EH (cell line): ENCODE measurements at places on chromosomes 13 and 19.

DNA sequence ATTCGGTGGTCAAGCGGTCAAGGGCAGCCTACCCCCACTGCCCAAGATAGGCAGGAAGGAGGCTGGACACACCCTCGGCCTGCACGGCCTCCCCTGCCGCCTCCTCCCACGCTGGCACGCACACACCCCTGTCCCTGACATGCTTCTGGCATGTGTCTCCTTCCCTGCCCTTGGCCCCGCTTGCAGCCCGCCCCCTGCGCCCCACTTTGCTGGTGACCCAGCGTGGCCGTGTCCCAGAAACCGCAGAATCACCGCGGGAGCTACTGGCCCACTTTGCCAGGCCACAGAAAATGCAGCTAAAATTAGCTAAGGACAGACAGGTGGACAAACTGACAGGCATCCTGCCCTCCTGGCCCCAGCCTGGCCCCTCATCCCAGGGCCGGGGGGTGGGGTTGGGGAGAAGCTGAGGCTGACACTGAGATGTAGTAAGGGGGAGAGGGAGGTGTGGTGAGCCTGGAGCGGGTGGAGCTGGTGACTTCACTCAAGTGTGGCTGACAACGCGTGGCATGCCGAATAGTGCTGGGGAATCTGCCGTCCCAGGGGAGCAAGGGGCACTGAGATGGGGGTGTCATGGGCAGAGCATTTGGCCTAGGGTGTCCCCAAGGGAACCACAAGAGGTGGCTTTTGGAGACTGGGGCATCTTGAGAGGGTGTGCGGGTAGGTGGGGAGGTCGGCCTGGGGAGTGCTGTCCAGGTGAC, 2.4 kb downstream of the SHANK1 start:
- no peak for DNase-seq

DNA sequence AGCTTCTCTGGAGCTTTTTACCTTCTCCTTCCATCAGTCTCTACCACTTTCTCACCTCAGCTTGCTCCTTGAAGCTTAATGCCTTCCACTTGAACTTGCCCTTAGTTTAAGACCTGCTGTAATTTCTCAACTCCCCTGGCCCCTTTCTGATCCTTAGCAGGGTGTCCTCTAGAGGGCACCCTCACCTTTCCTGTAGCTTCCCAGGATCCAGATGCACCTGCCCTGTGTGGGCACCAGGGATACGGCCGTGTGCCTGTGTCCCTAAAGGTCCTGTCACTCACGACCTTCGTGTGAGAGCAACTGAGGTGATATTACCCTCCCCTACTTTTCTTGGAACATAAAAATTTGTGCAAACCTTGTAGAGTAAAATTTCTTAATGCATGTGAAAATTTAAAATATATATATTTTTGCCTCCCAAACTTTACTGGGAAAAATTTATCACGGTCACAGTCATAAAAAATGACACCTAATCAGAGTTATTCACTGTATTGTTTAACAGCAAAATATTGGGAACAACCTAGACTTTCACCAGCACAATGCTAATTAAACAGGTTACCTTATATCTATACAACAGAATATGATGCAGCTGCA, 46.4 kb downstream of the PSG3 start:
- peak; percentile 66 for DNase-seq

- no peak for DNase-seq
Observed at GRCh38 chr13:40215747-40216146, 450.7 kb downstream of the FOXO1 start.

DNA sequence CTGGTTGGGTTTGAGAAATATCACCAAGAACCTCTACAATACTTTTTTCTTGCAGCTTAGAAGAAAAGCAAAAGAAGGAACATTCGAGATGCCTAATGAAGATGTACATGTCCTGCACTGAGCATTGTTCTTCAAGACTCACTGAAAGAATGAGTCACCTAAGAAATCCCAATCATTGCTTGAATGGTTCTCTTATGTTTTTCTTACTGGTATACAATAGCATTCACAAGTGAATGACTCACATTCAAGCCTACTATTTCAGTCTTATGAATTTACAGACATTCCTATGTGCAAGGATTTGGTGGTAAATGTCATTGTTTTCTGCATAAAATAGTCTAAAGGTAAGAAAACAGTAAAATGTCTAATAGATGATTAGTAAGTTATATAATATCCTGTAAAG, 594.6 kb downstream of the PCDH9 start:
- DNase-seq = peak; percentile 87

DNA sequence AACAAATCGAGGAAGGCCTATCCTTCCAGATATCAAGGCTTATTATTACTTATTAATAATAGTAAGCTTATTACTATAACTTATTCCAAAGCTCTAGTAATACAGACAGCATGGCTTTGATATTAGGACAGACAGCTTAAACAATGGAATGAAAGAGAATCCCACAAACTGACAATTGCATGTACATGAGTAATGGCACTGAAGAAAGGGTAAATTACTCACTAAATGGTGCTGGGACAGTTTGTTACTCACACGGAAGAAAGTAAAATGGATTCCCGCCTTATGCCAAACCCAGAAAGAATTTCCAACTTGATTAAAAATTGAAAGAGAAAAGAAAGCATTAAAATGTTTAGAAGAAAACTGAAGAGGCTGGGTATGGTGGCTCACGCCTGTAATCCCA, 60.3 kb downstream of the MIPEP start:
- DNase-seq = peak; percentile 75

- DNase-seq = no peak
Observed at GRCh38 chr13:109293166-109293565, 493.2 kb downstream of the IRS2 start.

- no peak for DNase-seq
Observed at GRCh38 chr19:41707502-41707812, 969 bp upstream of the CEACAM5 start.

DNA sequence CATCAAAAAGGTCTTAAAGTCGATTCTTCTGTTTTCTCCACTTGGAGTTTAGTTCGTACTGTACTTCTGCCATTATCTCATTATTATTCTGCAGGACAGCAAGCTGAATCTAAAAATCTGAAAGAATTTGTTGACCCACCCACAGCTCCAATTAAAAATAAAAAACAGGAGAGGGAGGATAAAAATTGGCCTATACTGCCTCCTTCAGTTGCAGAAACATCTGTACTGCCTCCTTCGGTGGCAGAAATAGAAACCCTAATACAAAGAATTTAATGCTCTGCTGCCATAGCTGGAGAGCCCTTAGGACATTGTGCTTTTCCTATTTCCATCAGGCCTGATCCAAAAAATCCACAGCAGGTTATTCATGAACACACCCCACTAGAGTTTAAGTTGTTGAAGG, 9.8 kb downstream of the ZNF350 start:
- no peak for DNase-seq

- no peak for DNase-seq
Observed at GRCh38 chr19:7888826-7889217, 512 bp downstream of the LRRC8E start.

DNA sequence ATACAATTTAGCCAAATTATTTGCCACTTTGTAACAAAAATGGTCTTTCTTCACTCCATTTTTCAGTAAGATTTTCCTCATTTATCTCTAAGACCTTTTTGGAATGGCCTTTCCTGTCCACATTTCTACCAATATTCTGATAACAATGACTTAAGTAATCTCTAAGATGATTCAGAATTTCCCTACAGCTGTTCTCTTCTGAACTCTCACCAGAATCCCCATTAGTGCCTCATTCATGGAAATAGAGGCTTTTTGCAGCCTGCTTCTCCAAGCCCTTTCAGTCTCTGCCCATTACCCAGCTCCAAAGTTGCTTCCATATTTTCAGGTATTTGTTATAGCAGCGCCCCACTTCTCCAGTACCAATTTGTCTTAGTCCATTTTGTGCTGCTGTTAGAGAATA, 867.0 kb downstream of the GPC5 start:
- no peak for DNase-seq

DNA sequence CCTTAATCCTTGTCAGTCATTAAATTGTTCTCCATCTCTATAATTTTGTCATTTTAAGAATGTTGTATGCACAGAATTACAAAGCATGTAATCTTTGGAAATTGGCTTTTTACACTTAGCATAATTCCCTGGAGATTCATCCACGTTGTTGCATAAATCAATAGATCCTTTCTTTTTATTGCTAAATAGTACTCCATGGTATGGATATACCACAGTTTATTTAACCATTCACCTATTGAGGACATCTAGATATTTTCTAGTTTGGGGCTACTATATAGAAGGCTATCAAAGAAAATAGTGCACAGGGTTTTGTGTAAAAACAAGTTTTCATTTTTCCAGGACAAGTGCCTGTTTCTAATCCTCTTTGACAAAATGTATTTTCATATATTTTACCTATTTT, 523.6 kb upstream of the KLF12 start:
- no peak for DNase-seq

DNA sequence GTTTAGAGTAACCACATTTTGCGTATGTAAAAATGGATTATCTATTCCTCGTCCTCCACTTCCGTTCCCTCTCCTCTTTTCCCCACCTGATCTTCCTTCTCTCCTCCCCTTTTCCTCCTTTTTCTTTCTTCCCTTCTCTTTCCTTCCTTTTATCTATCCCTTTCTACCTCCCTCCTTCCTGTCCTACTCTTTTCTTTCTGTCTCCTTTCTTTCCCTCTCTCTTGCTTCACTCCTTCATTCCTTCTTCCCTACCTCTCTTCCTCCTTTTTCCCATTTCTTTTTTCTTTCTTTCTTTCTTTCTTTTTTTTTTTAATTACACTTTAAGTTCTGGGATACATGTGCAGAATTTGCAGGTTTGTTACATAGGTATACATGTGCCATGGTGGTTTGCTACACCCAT, 688.4 kb upstream of the GPC6 start:
- no peak for DNase-seq

DNA sequence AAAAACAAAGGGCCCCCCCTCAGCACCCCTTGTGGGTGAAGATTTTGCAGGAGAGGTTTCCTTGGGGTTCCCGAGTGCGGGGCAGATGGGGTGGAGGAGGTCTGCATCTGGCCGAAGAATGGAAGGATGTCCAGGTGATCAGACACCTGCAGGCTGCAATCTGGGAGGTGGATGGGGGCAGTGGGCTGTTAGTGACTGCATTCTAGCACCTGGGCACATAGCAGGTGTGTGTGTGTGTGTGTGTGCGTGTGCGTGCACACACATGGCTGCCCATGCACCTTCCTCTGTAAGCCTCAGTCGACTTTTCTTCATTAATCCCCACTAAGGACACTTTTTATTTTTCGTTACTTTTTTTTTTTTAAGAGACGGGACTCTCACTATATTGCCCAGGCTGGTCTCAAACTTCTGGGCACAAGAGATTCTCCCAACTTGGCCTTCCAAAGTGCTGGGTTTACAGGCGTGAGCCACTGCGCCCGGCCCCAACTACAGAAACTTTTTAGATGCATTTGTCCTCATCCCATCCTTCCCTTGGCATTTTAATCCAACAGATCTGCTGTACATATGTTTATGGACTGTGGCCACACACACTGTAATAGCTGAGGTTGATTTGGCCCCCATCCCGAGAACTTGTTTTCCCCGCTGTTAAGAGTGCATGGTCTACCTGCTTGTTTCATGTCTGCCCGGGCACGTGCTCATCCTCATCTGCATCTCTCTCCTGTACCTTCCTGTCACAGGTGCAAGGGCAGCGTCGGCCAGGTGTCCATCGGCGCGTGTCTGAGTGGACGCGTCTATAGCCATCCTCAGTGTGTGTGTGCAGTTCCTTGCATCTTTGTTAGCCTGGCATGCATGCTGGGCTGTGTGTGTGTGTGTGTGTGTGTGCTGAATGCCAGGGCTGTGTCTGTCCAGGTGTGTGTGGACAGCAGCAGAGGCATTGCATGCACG, 731 bp downstream of the MAG start:
- DNase-seq = no peak

DNA sequence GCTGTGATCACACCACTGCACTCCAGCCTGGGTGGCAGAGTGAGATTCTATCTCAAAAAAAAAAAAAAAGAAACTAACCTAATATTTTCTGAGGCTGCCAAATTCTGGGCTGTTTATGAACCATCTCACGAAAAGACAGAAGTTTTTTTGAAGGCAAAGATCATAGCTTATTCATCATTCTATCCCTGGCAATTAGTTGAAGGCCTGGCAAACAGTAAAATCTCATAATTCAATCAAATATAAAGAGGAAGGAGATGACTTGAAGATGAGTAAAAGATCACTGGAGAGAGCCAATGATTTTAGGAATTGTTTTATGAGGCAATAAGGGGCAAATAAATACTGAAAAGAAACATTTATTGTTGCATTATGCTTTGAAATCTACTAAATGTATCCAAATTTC, 216.5 kb downstream of the DCLK1 start:
- DNase-seq = peak; percentile 74

DNA sequence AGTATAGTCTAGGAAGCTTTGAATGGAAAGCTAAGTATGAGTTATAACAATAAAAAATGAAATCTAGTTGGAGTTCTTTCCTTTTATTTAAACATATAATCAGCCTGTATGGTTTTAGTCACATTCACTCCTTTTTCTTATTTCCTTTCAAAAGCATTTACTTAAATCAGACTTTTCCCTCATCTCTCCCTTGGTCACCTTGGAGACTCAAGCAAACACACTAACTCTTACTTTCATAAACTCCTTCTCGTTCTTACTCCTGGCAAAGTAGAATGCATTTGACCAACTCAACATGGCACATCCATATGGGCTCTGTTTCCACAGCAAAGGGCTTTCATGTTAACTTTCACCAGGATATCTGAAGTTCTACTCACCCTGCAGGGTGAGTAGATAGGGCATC, 400.0 kb downstream of the LMO7 start:
- no peak for DNase-seq

DNA sequence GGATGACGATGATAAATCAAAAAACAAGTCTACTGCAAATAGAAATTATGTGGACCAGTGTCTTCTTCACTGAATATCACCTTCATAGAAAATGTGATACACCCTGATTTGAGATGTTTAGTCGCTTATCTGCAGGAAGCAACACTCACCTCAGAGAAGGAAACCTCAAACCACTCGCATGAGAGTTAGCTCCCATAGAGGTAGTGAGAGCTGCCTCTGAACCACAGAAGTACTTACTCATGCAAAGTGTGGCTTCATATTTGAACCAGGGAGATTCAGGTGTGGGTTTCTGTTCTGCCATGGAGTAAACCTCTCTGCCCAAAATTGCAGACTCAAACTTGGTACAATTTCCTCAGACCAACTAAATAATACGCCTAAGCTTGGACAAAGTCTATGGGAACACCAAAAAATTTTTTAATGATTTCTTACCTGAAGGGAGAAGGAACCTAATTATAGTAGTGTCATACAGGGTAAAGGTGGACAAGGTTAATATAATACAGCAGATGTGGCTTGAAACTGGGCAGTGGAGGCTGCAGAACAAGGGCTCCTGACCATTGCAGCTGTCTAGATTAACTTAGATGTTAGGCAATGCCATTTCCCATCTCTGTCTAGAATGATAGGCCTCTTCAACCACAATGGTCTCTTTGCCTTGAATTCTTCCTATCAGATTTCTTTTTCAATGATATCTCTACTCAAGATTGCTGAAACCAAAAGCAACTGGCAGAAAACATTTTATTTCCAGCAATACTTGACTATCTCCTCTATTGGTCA, 29.6 kb upstream of the RCBTB2 start:
- DNase-seq = no peak
